ENCODE measurements at places on chromosomes 1 and 21. TPM values are rescaled to one million over a fixed set of nuclear protein-coding genes. Genes with fewer than 3 reads are reported as not detected.

Gene SV2A
- not detected for total RNA-seq

Gene COL16A1
- 5.1 TPM for total RNA-seq

Gene SOAT1
- total RNA-seq: 17.5 TPM

Gene SPRR1A
- total RNA-seq: not detected

Gene ANGPTL3
- total RNA-seq: not detected

Gene AADACL3
- not detected for total RNA-seq

Gene KPRP
- total RNA-seq: not detected

Gene LDLRAD1
- not detected for total RNA-seq

Gene S100A8
- total RNA-seq: not detected

Gene STK40
- total RNA-seq: 6.4 TPM

Gene BNIPL
- not detected for total RNA-seq

GRCh38 chr1:30083800-30084464, 639.5 kb downstream of the MATN1 start:
- peak; percentile 62 for DNase-seq

GRCh38 chr1:10890491-10891071, 94.1 kb upstream of the CASZ1 start:
- peak; percentile 25 for DNase-seq

GRCh38 chr1:64184003-64184440, 19.4 kb upstream of the UBE2U start:
- no peak for DNase-seq

GRCh38 chr1:86062453-86062852, 94.1 kb downstream of the COL24A1 start:
- no peak for DNase-seq

DNA sequence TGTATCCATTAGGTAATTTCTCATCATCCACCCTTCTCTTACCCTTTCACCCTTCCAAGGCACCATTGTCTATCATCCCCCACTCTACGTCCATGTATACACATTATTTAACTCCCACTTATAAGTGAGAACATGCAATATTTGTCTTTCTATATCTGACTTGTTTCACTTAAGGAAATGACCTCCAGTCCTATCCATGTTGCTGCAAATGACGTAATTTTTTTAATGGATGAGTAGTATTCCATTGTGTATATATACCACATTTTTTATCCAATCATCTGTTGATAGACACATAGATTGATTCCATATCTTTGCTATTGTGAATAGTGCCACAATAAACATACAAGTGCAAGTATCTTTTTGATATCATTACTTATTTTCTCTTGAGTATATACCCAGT, 322.9 kb upstream of the CXADR start:
- DNase-seq: no peak

DNA sequence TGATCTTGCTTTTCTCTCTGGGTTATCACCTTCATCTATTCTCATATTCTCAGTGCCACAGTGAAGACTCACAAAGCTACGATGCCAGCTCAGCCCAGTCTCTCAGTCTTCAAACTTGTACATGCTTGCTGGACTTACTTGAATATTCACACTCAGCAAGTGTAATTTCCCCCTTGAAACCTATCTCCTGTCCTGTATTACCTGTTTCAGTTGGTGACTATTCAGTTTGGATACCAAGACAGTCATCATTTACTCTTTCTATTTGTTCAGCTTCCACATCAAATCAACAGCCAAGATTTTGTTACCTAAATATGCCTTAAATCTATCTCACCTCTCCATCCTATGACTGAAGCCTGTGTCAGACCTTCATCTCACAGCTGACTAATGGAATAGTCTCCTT, 209.7 kb downstream of the LRRC7 start:
- DNase-seq: no peak

- DNase-seq: no peak
Observed at GRCh38 chr21:33899199-33899598, 16.4 kb downstream of the ATP5PO start.

DNA sequence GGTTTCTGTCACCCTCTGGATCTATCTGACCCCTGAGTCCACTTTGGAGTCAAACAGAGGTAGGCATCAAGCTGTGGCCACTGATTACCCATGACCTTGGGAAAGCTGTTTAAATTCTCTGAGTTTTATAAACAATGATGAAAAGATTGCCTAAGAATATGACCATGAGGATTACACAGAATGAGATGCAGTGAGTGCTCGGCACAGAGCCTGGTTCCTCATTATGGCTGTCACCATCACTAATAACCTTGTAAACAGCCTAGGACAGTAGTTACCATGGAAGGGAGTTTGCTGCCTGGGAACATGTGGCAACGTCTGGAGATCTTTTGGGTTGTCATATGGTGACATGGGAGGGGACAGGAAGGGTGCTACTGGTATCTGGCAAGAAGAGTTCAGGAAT, 248.3 kb upstream of the KAZN start:
- no peak for DNase-seq

- DNase-seq: peak; percentile 71
Observed at GRCh38 chr1:24107462-24108138, 4.3 kb downstream of the MYOM3 start.

DNA sequence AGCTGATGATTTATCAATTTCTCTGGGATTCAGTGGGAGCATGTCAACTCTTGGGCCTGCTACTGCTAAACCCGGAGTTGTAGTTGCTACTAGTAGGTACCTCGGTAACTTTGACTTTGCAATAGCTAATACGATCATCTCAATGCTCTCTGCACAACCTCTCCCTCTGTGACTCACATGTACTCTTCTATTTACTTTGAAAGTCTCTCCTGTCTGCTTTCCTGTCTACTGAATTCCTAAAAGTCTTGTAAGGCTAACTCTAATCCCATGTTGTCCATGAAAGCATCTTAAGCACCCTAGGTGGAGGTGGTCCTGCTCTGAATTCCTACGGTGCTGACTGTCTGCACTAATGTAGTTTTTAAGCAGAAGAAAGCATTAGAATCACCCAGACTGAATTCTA, 29.3 kb downstream of the SLC9C2 start:
- no peak for DNase-seq

DNA sequence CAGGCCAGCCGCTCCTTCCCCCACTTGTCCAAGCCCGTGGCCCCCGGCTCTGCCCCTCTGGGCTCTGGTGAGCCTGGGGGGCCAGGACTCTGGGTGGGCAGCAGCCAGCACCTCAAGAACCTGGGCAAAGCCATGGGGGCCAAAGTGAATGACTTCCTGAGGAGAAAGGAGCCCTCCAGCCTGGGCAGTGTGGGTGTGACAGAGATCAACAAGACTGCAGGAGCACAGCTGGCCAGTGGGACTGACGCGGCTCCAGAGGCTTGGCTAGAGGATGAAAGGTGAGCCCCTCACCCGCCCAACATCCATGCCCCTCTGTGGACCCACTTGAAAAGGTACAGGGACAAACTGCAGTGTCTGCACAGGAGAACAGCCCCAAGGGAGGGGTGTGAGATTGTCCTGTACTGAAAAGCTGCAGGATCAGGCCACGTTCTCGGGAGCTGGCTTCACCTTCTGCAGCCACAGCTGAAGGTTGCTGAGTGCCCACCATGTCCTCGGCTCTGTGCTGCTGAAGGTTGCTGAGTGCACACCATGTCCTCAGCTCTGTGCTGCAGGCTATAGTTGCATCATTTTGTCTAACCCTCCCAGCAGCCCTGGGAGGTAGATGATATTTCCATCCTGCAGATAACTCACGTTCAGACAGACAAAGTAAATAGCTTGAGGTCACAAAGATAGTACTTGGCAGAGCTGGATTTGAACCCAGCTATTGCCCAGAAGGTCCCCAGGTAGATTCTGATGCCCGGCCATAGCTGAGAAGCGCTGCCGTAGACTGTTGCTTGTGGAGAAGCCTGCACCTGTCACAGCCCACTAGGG, 618 bp downstream of the C1orf226 start:
- DNase-seq: no peak

- no peak for DNase-seq
Observed at GRCh38 chr1:154749078-154749760, 120.9 kb downstream of the KCNN3 start.

- no peak for DNase-seq
Observed at GRCh38 chr1:116471241-116471640, 98.2 kb downstream of the ATP1A1 start.

GRCh38 chr1:24970399-24970753, 40.3 kb upstream of the RUNX3 start:
- DNase-seq: no peak

- no peak for DNase-seq
Observed at GRCh38 chr1:26828411-26828991, 2.0 kb downstream of the ZDHHC18 start.

GRCh38 chr1:171217658-171218443, 30.4 kb upstream of the FMO1 start:
- DNase-seq: no peak

- no peak for DNase-seq
Observed at GRCh38 chr1:97674517-97674916, 246.3 kb downstream of the DPYD start.
